Activated CD4-positive, alpha-beta T cell treated with anti-CD3 and anti-CD28 coated beads, Interleukin-2, amount 50 U/mL, for 24 hours (primary cell): ENCODE measurements at places on chromosomes 5 and 9.

DNA sequence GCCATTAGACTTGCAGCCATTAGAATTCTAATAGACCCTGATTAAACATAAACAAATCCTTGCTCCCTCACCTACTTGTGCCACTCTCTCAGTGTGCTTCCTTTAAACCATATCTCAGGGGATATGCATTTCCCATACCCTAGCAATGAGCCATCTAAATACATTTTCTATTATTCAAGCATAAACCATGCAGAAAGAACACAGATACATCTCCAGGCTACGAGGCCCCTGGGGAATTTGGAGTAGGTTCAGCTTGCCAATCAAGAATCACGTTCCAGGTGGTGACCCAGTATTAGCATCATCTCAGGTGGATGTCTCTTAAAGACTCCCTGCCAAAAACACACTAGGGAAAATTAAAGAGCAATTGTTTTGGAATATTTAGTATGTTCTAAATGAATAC lies 93.0 kb upstream of the CCL21 start:
- DNase-seq = no peak

- DNase-seq = no peak
These were observed 404.0 kb downstream of the PDE4D start for GRCh38 chr5:59489551-59489950.

- no peak for DNase-seq
These were observed 204.0 kb downstream of the GADD45G start for GRCh38 chr9:89808756-89809181.

DNA sequence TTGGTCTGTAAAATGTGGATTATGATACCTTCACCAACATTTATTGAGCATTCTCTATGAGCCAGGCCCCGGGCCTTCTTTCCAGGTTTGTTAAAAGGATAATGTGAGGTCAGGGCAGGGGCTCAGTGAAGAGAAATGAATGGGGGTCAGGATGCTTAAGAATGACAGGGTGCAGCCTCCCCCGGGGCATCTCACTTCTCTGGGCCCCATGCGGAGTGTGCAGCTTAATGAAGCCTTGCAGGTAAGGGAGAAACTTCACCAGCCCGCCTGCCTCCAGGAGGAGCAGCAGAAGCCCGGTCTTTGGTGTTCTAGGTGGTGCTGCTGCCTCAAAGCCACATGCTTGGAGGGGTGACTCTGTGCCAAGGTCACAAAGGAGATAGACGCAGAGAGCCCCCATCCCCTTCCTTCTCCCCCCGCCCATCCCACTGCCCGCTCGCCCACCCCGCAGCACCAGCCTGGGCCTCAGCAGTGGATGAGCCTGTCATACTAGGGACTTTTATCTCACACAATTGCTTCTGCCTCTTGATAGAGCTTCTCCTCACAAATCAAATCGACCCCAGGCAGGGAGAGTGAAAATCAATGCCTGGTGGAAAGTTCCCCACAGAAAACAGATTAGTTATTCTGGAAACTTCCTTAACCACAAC lies 244.8 kb downstream of the PBX3 start:
- DNase-seq = no peak

DNA sequence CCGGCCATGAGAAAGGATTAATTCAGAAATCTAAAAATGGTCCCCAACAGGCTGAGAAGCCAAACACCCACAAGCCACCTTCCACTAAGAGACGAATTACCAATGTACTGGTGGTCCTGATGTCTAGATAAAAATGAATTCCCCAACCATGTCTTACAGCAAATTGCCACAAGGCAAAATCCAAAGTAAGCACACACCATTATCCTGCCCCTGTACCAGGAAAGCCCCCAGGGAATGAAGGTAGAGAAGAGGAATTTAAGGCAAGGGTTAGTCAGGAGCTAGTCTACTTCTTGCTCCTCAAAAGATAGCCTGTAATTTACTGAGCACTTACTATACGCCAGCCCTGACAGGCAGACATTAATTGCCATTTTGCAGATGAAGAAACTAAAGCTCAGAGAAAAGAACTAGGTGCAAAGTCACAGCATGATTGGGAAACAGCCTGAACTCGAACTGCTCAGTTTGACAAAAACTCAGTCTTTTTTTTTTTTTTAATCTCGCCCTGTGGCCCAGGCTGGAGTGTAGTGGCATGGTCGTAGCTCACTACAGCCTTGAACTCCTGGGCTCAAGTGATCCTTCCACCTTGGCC lies 64.3 kb downstream of the RAPGEF1 start:
- DNase-seq = no peak

DNA sequence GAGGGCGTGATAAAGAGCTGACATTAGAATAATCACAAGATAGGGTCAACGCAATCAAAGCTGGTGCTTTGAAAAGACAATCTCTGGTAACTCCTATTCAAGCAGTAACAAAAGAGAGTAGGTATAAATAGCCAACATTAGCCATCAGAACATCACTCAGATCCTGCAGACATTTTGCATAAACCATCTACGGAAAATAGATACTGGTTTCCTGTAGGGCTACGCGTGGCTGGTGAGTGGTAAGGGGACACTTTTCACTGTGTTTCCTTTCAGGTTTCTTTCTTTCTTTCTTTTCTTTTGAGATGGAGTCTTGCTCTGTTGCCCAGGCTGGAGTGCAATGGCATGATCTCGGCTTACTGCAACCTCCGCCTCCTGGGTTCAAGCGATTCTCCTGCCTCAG lies 22.3 kb downstream of the TTF1 start:
- no peak for DNase-seq

GRCh38 chr9:83934569-83935275 lies 13.5 kb upstream of the KIF27 start:
- no peak for DNase-seq

DNA sequence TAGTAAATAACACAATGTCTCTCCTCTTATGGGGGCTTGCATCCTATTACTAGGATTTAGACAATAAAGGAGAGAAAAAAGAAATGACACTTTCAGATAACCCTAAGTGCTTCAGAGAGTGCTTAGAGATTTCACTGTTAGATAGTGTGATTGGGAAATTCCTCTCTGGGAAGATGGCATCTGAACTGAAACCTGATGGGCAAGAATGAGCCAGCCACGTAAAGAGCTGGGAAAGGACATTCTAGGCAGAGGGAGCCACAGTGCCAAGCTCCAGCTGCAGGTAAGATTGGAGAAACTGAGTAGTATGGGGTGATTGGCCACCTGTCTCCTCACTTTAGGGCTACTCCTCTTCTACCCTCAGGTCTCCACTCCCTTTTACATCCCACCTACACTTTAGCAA lies 14.5 kb downstream of the CDO1 start:
- no peak for DNase-seq

- no peak for DNase-seq
These were observed 13.4 kb downstream of the LIFR start for GRCh38 chr5:38543074-38543473.

GRCh38 chr5:31214229-31214628 lies 20.7 kb downstream of the CDH6 start:
- DNase-seq = no peak

DNA sequence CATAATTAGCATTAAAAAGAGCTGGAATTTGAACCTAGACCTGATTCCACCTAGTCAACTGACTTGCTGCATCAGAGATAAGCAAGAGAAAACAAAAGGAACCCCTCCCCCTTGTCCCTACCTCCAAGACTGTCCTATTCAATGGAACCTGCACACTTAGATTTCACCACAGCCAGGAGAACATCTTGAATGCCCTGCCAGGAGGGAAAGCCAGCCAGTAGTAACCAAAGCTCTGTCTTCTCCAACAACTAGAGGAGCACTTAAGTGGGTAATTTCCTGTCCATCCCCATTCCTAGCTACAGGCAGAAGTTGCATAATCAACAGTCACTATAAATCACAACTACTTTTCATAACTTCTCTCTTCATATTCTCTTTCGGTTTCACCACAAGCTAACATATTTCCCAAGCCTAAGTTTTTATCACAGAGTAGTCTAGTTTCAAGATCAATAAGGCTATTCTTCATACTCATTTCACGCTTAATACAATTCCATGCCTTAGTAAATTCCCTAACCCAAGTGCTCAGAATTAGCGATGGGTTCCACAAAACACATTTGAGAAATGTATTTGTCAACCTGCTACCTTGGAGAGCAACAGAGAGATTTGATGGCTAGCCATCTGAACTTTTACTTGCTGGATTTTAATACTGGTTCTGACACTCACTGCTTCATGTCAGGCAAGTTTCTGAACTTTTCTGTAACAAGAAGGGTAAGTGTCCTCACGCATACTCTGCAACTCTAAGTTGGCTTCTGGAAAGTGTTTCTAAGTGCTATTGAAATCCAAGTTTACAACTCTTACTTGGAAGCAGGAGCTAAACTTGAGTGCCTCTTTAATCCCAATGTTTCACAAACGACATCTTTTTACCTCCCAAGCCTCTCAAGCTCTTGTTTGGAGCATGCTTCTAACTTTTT lies 2.0 kb downstream of the DENND1A start:
- DNase-seq = no peak

DNA sequence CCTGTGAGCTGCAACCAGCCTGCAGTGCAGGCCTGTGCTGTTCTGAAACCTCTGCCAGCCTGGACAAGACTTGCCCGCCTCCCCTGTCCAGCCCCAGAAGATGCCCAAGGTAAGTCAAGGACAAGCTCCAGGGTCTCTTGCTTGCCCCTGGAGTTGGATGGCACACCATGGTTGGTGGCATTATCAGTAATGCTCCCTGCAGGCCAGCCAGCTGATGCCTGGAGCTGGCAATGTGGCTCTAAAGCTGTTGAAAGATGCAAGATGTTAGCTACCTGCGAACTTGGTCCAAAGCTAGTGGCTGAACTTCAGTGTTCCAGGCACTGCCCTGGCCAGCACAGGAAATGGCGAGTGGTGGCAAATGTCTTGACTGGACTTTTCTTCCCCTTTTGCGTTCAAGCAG lies 14.0 kb upstream of the LTC4S start:
- no peak for DNase-seq

GRCh38 chr9:5895782-5896181 lies 5.1 kb downstream of the MLANA start:
- no peak for DNase-seq

- no peak for DNase-seq
These were observed 19.0 kb downstream of the OLFML2A start for GRCh38 chr9:124795881-124796431.

GRCh38 chr5:132054697-132055440 lies 5.6 kb upstream of the IL3 start:
- no peak for DNase-seq

- no peak for DNase-seq
These were observed 3.4 kb upstream of the GRPEL2 start for GRCh38 chr5:149341876-149342275.

GRCh38 chr5:115284021-115284420 lies 12.4 kb downstream of the CCDC112 start:
- no peak for DNase-seq

DNA sequence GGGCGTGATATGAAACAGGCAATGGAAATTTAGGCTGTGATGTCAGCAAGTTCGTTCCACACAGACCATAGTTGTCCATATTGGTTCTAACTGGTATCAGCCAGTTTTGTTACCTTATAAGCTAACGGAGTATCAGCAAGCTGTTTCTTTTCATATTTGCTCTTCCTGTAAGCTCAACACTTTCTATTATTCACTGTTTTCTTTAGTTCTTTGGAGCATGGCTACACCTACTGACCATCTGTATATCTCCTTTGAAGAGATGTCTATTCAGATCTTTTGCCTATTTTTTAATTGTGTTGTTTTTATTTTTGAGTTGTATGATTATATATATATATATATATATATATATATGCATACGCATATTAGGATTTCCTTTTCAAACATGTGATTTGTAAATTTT lies 1057.2 kb upstream of the CDH10 start:
- no peak for DNase-seq

- no peak for DNase-seq
These were observed 1271.3 kb downstream of the EFNA5 start for GRCh38 chr5:106399391-106399790.

DNA sequence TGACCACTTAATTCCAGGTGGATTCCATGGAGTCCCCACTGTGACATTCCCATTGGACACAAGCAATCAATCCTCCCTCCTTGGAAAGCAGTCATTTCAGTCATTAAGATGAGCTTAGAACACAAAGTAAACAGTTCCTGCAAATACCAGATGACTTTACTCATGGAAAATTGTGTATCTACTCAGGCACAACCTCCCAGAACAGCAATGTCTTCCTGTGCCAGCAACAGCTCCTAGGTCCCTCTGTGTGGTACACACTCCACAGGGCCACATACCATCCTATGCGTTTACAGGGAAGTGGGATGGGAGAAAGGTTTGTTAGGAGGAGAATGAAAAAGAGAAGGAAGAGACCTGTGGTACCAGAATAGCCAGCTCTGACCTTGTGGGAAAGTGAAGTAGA lies 53.7 kb downstream of the MTMR12 start:
- no peak for DNase-seq
